ENCODE measurements at places on chromosomes 12 and 14. TPM values are rescaled to one million over a fixed set of nuclear protein-coding genes. Genes with fewer than 3 reads are reported as not detected.

CMAS gene
- polyA plus RNA-seq: 26.9 TPM

GPR132 gene
- not detected for polyA plus RNA-seq

MGP gene
- 0.24 TPM for polyA plus RNA-seq

GRCh38 chr12:127903146-127903545 is 363.8 kb upstream of the TMEM132C start:
- DNase-seq: no peak

DNA sequence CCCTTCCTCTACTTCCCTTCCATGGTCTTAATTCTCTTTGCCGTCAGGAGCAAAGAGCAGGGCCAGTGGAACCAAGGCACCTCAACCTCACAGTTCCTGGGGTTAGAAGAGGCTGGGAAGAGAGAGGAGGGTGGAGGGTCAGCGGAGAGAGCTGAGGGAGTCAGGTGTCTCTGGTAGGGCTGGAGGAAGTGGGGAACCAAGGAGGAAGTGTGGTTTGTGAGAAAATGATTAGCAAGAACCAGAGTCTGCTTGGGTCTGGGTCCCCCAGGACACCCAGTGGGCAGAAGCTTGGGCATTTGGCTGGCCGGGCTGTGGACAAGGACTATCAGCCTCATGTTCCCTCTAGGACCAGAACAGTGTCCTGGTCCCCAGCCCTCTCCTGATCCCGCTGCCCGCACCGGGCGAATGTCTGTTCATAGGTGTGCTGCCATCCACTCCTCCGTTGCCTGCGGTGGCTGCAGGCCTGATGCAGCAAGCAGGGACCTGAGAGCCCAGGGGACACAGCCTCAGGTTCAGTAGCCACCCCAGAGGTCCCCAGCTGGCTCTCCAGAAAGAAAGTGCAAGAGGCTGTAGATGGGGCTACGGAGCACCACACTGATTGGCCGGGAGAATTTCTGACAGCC is 2.3 kb downstream of the HOXC12 start:
- no peak for DNase-seq

- DNase-seq: no peak
Observed at GRCh38 chr12:108029051-108029835, 99.8 kb upstream of the WSCD2 start.

GRCh38 chr14:51811706-51812105 is 48.7 kb upstream of the GNG2 start:
- DNase-seq: no peak

Measured in keratinocyte (primary cell).